ENCODE measurements at places on chromosomes 5 and 9.

DNA sequence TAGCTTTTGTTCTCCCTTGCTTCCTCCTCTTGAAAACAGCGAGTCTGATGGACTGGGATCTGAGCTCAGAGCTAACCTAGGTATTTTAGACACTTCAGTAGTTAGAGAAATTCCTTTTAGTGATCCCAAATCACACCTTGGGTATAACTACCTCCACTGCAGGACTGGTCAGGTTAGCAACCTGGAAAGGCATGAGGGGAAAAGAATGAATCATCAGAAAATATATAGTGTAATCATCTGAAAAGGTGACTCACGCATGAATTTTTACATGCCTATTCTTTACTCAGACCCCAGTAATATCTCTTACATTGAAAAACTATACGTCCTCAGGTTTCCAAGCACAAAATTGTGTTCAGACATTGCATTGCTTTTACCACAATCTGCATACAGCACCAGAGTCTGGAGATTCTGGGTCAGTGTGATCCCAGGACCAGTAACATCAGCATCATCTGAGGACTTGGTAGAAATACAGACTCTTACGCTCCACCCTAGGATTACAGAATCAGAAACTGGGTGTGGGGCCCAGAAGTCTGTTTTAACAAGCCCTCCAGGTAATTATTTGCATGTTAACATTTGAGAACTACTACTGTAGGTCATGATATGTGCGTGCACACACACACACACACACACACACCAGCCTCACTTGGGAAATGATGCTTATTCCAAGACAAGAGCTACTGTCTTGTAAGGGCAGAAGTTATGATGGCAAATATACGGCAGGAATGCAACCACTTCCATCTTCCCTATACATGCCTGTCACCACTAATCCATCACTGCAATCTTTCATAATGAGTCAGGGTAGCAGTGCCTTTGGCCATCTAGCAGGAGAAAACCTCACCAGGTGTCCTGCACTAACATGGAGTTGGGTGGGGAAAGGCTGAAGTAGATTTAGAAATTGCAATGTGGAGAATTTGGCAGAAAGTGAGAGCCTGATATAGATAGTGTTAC is 271.6 kb upstream of the MAP3K1 start:
- no peak for DNase-seq

DNA sequence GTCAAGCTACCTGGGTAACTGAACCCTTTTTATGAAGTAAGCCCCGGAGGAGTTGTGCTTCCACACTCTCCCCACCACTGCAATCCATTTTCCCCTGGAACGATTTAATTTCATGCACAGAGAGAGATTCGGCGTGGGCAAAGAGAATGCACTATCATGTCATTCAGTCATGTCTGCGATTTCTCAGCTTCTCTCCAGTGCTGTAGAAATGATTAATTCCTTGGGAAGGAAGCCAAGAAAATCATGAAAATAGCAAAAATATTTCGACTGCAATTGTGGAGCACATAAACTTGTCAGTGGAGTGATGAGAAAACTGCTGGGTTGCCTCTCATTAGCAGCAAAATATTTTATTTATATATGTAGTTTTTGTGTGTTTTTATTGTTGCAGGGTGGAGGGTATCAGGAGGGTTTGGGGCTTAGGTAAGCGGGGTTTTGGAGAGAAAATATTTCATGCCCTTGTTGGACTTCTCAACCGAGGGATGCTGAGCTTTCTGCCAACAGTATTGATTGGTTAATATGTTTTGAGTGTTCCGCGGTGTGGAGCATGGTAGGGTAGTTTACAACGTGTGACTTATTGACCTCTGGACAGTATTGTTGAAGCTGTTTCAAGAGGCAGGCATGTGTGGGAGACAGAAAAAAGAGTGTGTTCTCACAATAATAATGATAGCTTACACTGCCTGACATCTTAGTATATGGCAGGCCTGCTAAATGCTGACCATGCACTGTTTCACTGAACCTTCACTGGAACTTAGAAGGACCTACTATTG is 69.3 kb downstream of the SGCD start:
- no peak for DNase-seq

DNA sequence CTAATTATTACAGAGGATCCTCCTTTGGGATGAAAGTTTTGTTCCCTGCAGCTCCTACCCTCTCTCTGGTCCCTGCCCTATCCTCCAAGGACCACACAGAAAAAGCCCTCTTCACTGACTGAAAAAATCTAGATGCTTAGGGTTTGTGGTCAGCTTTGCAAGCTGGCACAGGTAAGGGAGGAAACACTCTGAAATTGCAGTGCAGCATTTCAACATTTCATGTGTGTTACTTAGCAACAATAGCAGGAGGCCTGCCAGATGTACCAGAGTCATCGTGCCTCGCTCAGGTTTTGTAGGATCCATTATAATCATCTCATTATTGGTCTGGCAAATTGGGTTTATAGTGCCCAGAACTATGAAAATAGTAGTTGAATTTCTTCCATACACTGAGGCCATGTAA is 109.5 kb downstream of the PALM2AKAP2 start:
- DNase-seq, result no peak

DNA sequence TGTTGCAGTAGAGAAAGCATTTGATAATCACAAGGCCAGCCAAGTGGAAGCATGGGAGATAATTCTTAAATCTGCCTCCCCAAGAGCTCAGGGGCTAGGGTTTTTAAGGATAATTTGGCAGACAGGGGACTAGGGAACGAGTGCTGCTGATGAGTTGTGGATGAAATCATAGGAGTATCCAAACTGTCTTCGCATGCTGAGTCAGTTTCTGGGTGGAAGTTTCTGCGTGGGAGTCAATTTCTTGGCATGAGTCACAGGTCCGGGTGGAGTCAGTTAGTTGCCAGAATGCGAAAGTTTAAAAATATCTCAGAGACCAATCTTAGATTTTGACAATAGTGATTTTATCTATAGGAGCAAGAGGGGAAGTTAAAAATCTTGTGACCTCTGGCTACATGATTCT is 112.6 kb downstream of the TMC1 start:
- DNase-seq, result peak; percentile 13

- no peak for DNase-seq
Measured at GRCh38 chr5:56106837-56107236, 112.1 kb upstream of the IL6ST start.

DNA sequence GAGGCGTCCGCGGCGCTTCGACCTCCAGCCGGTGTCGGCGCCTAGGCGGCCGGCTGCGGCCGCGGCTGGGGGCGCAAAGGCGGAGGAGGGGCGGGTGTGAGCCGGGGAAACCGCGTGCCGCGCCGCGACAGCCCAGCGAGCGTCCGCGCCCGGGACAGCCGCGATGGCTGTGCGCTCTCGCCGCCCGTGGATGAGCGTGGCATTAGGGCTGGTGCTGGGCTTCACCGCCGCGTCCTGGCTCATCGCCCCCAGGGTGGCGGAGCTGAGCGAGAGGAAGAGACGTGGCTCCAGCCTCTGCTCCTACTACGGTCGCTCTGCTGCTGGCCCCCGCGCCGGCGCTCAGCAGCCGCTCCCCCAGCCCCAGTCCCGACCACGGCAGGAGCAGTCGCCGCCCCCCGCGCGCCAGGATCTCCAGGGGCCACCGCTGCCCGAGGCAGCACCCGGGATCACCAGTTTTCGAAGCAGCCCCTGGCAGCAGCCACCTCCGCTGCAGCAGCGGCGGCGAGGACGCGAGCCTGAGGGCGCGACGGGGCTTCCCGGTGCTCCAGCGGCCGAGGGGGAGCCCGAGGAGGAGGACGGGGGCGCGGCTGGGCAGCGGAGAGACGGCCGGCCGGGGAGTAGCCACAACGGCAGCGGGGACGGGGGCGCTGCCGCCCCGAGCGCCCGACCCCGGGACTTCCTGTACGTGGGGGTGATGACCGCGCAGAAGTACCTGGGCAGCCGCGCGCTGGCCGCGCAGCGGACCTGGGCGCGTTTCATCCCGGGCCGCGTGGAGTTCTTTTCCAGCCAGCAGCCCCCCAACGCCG is 605 bp downstream of the CHSY3 start:
- no peak for DNase-seq

DNA sequence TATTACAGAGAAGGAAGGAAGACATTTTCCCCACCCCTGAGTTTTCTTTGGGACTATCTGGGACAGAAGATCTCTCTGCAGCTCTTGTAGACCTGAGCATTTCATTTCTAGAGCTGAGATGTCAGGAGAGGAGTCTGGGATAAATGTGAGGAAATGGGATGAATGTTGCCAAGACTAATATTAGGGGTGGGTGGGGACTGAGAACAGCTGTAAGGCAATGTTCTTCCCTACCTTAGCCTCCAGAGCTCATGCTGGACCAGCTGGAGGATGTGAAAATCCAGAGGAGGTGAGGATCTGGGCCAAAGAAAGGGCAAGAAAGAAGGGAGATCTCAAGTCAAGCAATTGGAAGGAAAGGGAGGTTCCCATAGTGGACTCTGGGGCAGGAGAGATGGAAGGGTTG is 23.1 kb upstream of the FOXD1 start:
- no peak for DNase-seq

DNA sequence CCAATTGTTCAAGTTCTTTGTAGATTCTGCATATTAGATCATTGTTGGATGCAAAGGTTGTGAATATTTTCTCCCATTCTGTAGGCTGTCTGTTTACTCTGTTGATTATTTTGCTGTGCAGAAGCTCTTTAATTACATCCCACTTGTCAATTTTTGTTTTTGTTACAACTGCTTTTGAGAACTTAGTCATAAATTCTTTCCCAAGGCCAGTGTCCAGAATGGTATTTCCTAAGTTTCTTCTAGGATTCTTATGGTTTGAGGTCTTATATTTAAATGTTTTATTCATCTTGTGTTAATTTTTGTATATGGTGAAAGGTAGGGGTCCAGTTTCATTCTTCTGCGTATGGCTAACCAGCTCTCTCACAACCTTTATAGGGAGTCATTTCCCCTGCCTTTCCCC is 116.5 kb downstream of the CPLANE1 start:
- DNase-seq, result no peak

- peak; percentile 31 for DNase-seq
Measured at GRCh38 chr5:77882670-77883257, 106.6 kb upstream of the TBCA start.

GRCh38 chr5:146630472-146630871 is 114.5 kb upstream of the GPR151 start:
- no peak for DNase-seq

GRCh38 chr9:87160148-87161102 is 213.1 kb upstream of the GAS1 start:
- DNase-seq, result no peak

DNA sequence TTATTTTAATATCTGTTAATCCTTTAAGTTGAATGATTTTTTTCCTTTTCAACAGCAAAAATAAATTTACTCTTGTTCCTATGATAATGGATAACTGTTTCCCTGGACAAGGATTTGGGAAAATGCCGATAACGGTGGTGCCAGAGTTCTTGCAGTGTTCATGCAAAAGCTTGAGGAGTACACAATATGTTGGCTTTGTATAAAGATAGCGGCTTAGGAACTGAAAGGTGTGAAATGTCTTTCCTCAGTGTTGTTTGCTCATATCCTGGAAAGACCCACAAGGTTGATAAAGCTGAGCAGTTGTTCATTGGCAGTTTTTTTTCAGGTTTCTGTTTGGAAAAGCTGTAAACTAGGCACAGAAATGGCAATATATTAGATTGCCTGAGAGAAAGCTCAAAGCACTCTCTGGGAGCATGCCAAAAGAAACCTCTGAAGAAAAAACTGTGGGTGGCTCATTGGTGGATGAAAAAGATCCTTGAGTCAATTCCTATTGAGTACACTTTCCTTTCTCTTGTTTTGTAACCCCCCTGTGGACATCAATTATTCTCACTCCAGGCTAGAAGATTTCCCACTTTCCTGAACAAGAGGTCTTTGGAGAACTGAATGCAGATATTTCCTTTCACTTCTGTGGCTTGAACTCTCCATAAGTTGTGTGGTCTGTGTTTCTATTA is 117.2 kb upstream of the RGMB start:
- DNase-seq, result no peak

GRCh38 chr9:21506626-21507482 is 24.7 kb upstream of the IFNE start:
- DNase-seq, result no peak

DNA sequence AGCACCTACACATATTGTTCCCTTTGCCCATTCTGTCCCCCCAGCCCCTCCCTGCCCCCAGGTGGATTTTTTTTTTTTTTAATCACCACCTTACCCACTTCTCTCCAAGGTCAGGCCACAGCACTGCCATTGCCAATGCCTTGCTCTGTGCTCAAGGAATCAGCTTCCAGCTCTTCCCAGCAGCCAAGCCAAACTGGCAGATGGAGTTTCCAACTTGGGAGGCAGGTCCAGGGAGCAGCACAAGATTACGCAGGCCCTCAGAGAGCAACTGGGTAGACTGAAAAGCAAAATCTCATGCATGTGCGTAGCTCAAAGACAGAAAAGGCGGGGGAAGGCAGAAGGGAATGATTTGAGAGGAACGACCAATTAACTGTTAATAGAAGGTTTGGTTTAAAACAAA is 15.1 kb downstream of the GRHPR start:
- DNase-seq, result no peak

Data from stimulated activated CD4-positive, alpha-beta T cell treated with anti-CD3 and anti-CD28 coated beads, Interleukin-12 subunit alpha, Interleukin-12 subunit beta, amount 100 ng/mL, for 48 hours (primary cell).